Activated CD8-positive, alpha-beta memory T cell treated with anti-CD3 and anti-CD28 coated beads for 24 hours (primary cell): ENCODE measurements at places on chromosomes 7 and 10.

DNA sequence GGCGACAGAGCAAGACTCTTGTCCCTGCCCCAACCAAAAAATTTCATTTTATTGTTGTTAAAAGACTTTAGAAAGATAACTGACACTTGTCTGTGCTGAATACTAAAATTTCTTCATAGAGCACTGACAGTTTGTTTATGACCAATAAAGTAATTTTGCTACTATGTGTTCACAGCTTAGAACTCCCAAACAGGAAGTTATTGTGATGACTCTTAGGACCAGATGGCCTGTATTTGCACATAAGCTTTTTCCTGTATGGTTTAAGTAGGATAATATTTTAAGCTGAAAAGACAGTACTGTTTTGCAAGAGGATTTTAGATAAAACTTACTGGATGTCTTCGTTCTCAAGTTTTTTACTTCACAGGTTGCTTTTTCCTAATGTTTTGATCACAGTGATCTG, 80.7 kb downstream of the MMRN2 start:
- DNase-seq: no peak

DNA sequence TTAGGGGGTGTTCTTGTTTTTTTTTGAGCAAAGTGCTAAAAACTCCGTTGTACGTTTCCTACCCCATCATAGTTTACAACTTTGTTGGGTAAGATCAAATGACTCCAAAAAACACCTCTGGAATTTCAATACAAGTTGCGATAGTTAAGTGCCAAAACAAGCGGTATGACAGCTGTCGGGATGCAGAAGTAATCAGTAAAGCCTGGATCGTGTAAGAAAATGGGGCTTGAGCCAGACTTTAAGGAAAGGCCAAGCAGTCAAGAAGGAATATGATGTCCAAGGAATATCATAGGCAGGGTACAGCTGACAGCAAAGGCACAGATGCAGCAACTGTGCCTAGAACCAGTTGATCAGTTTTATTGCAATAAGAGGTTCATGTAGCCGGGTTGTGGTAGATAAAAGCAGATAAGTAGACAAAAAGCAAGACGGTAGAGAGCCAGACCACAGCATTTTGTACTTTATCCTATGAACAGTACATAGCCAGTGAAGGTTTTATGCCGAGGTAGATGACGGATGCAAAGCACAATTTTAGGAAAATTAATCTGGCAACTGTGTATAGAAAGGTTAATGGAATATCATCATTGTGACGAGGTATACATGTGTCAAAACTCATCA, 45.5 kb downstream of the UBE2H start:
- no peak for DNase-seq

GRCh38 chr7:126163647-126164046, 1089.1 kb downstream of the GRM8 start:
- DNase-seq: no peak

DNA sequence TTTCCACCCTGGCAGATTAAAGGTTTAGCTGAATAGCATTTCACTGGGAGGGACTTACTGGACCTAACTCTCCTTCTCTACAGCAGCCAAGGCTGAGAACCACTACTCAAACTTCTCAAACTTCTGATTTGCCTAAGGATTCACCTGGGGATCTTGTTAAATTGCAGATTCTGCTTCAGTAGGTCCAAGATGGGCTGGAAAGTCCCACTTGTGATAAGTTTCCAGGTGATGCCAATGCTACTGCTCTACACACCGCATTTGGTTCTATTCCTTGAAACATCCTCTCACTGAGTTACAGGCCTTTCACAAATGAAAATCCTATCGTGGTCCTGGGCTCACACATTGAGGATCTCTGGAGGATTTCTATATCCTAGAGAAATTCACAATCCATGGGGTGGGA, 147.9 kb downstream of the CHCHD3 start:
- DNase-seq: no peak

DNA sequence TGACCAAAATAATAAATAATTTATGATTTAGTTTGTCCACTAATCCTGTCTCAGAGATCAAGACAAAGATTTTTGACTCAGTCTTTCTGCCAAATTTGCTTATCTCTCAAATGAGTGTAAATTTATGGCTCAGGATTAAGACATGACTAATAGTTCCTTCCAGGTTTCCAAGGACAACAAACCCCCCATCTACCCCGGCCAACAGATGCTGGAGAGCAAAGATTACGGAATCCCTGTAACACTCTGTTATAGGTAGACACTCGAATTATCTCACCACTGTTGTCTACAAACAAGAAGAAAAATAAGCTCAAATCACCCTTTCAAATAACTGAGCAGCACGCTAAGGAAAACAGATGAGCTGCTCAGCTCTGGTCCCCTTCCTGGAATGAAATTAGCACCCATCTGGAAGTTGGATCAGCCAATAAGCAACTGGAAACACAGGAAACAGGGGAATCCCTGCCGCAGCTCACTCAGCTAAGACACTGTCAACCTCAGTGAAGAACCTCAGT, 56.8 kb upstream of the SVIL start:
- DNase-seq: no peak

GRCh38 chr10:72593963-72594362, 31.9 kb downstream of the MICU1 start:
- no peak for DNase-seq

GRCh38 chr10:79209831-79210230, 137.4 kb upstream of the PPIF start:
- DNase-seq: no peak

- DNase-seq: no peak
Measured at GRCh38 chr10:123413353-123413752, 252.8 kb upstream of the GPR26 start.

DNA sequence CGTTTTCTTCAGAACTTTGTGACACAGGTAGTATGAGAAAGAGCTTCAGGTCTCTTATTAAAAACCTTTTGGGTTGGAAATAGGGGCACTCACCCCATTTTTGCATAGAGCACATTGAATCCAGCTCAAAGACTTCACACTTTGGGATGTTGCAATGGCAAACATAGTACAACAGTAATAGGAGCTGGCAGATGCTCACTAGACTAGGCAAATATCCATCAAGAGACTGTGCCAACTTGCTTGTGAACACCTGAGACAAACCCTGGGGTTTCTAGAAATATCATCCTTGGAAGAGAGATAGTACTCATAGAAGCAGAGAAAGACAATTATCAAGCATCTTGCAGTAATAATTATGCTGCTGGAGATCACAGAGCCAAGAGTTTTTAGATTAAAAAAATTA, 280.0 kb downstream of the CACNA2D1 start:
- no peak for DNase-seq

- DNase-seq: no peak
Measured at GRCh38 chr7:4833691-4834600, 27.9 kb downstream of the PAPOLB start.

GRCh38 chr7:51304729-51305128, 11.9 kb downstream of the COBL start:
- no peak for DNase-seq

DNA sequence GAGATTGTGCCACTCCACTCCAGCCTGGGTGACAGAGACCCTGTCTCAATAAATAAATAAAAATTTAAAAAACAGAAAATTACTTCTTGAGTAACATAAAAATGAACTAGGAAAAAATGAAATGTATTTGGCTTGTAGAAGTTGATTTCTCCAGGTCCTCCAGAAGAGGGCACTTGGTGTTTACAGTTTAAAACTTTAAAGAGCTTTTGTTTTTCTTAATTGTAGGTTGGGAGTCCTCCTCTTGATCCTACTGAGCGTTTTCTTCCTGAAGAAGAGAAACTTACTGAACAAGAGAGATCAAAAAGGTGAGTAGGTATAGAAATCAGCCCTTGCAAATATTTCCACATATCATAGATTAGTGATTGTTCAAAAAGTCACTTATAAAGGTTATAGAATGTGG, 16.2 kb downstream of the KIFBP start:
- DNase-seq: no peak

DNA sequence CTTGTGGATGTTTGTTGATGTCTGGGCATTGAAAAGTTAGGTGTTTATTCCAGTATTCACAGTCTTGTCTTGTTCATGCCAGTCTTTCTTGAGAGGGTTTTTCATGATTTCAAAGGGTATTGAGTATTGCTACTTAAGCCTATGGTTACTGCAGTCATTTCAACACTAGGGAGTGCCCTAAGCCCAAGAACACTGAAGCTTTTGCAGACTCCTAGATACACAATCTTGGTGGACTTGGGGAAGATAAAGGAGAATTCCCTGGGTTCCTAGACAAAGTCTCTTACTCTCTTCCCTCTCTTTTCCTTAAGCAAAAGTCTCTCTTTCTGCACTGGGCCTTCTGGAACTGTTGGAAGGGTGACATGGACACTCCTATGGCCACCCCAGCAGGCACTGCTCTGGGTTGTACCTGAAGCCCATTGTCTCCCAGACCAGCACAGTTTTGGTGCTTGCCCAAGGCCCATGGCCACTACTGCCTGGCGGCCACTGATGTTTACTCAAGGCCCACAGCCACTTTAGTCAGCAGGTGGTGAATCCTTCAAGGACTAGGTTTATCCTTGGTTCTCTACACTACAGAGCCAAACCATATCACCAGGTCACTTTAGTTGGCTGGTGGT, 24.9 kb downstream of the SAMD9 start:
- DNase-seq: no peak

- no peak for DNase-seq
Measured at GRCh38 chr7:154424350-154424749, 372.2 kb downstream of the DPP6 start.

GRCh38 chr10:119769886-119770285, 44.0 kb downstream of the INPP5F start:
- DNase-seq: no peak

- no peak for DNase-seq
Measured at GRCh38 chr10:74314166-74314565, 163.1 kb downstream of the ADK start.

GRCh38 chr10:50369931-50370330, 118.6 kb upstream of the ASAH2 start:
- DNase-seq: no peak

- DNase-seq: no peak
Measured at GRCh38 chr10:71301371-71301916, 17.6 kb upstream of the SLC29A3 start.

DNA sequence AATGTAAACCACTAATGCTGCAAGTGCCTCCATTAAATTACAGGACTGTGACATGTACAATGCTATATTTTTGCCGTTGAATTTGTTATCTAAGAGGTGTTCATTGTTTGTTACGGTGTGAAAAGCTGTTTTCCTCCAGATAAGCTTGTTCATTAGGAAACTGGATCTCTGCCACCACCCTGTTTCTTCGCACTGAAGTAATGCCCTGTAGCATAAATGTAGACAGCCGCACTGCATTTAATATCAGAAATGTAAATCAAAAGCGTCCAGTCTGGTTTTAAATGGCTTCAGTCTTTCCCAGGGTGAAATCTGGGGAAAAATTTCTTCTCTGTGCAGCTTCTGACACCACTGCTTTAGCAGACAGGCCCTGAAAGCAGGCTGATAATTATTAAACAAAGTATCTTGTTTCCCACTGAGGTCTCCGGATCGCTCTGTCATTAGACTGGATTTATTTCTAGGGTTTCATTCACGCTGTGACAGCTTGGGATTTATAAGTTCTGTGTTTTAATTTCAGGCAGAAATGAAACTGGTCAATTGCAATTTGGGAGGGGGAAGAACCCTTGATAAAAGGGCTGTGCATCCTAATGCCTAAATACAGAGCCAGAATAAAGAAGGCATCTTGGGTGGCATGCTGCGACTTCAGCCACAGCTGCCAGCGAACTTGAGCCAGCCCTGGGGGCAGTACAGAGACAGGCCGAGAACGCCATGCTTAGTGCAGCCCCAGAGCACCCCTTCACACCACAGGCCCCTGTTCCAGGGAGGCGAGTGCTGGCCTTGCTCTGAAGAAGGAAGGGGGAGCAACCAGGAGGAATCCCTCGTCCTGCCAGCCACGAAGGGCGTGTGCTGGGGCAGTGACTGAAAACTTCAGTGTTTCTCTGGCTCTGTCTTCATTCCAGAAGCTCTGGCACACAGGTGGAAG, 547.7 kb upstream of the GALNT17 start:
- DNase-seq: no peak
